ENCODE measurements at places on chromosomes 4 and X.

GRCh38 chr4:36310793-36311192 is 29.4 kb downstream of the DTHD1 start:
- DNase-seq = no peak

DNA sequence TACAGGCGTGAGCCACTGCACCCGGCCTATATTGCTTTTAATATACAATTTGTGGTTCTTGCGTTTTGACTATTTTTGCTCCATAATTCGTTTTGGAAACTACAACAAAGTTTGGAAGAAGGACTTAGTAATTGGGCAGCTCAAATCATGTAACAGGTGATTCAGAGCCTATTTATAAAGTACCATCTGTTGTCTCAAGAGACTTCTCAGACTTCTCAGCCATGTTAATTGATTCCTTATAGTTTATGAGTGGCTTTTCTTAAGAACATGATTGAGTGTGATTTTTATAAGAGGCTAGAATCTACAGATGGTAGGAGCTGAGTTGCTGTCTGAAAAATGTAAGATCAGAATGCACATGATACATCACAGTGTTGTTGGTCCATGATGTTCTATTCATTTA is 240.2 kb downstream of the ADGRL3 start:
- no peak for DNase-seq

- DNase-seq = no peak
These were observed 4.0 kb upstream of the CBLL2 start for GRCh38 chrX:22268706-22269105.

DNA sequence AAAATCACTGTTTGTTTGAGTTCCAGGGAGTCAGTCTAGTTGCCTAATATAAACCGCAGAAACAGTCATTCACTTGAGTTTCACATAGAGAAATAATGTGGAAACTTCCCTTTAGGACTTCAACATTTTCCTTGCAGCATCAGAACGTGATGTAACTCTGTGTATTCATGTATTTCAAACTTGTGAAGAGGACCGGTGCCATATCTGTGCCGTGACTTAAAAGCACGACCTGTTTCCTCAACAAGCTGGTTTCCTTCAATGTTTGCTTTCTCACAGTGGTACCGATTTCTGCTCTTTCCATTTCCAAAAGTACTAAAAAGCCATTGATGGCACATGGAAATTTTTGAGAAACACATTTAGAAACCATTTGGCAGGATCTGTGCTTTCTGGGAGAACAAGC is 166.6 kb upstream of the RAPGEF2 start:
- DNase-seq = no peak

GRCh38 chr4:141340458-141340857 is 119.8 kb downstream of the ZNF330 start:
- DNase-seq = no peak

DNA sequence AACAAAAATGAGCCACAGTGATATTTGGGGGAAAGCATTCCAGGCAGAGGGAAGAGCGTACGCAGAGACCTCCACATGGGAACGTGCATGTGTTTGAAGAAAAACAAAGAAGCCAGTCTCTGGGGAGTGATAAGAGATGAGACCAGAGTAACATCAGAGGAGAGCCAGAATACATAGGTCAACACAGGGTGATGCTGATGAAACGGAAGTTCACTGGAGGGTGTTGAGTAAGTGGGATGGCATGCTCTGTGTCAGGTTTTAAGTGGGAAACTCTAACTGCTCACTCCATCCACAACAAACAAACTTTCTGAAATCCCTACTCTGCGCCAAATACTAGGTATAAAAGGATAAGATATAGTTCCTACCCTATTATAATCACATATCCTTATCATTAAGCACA is 110.0 kb downstream of the ARHGAP6 start:
- no peak for DNase-seq

DNA sequence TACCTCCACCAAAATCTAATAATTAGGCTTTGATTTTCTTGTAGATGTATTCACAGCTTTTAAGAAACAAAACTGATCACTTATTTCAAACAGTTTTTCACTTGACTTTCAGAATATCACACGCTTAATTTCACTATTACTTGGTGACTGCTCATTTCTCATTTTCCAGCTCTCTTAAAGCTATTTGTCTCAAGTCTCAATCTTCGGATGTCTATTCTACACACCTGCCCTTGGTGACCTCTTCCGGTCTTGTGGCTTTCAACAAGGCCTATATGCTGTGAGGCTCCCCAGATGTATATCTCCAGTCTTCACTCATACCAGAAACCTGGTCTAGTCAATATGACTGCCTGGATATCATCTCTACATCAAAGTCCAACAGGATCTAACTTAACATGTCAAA is 34.9 kb upstream of the ANXA10 start:
- no peak for DNase-seq

- no peak for DNase-seq
These were observed 108.3 kb upstream of the TEX13A start for GRCh38 chrX:105328773-105329172.

DNA sequence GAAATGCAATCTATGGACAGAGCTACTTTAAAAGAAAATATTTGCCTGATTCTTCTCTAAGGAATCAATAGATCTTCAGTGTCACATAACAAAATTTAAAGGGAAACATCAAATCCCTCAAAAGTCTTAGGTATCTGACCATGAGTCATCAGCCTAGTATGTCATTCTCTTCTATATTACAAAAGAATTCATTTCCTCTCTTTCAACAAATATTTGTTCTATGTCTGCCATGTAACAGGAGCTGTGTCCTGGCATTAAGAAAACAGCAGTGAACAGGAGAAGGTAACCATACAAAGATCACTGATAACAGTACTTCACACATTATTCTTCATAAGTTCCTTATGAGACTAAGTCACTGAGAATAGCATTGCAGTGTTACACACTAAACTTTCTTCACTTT is 243.6 kb upstream of the DKK2 start:
- no peak for DNase-seq

GRCh38 chrX:104166735-104167436 is 633 bp downstream of the FAM199X start:
- no peak for DNase-seq

GRCh38 chrX:110803506-110803905 is 7.9 kb upstream of the CHRDL1 start:
- no peak for DNase-seq

GRCh38 chrX:45515262-45516215 is 314.9 kb upstream of the DIPK2B start:
- no peak for DNase-seq

DNA sequence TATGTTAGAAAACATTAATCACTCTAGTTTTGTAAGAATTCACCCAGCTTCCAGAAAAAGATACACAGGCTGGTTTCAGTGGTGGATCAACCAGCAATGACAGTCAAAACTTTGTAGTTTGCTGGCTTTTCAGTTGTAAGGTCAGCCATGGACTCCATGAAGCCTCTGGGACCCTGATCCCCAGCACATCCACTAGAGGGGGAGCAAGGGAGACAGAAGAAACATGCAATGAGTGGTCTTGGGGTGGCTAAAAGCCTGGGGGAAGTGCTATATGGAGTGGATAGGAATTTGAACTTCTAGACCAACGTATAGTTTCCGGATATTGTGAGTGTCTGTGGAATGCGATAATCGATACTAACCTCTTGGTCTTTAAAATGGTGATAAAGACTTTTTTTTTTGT is 72.7 kb downstream of the AFF2 start:
- no peak for DNase-seq

GRCh38 chr4:56215141-56215783 is 172.0 kb downstream of the AASDH start:
- no peak for DNase-seq

- no peak for DNase-seq
These were observed 856.0 kb downstream of the TRAM1L1 start for GRCh38 chr4:116229420-116229819.

- no peak for DNase-seq
These were observed 42.4 kb downstream of the FNIP2 start for GRCh38 chr4:158811216-158811540.

DNA sequence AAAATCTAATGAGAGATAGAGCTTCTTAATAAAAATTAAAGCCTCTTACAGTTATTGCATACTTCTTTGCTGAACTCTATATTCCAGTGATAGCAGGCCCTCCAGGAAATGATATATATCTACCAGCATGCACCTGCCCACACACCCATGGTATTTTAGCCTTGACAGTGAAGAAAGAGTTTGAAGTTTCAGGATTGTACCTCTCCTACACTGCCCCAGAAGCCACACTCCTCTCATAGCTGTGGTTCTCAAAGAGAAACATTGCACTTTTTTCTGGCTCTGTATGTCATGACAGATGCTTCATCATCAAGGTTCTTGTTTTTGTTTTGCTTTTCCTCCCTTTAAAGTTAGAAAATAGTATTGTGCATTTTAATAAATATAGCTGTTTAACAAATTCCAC is 34.0 kb downstream of the INPP4B start:
- no peak for DNase-seq

DNA sequence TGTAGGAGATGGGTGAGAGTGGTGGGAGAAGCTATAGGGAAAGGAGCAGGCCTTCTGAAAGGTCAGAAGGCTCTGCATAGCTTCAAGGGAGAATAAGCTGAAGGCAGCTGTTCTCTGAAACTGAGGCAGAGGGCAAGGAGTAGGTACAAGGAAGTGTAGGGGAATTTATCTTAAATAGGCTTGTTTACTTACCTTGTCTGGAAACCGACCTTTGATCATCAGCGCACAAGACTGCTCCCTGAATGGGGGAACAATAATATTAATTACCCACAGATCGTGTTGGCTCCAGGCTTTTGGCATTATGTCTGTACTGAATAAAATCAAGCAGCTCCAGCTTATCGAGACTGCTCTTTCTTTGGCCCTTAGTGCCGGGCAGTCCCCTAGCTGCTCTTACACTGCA is 175.5 kb upstream of the MAGEB16 start:
- no peak for DNase-seq

DNA sequence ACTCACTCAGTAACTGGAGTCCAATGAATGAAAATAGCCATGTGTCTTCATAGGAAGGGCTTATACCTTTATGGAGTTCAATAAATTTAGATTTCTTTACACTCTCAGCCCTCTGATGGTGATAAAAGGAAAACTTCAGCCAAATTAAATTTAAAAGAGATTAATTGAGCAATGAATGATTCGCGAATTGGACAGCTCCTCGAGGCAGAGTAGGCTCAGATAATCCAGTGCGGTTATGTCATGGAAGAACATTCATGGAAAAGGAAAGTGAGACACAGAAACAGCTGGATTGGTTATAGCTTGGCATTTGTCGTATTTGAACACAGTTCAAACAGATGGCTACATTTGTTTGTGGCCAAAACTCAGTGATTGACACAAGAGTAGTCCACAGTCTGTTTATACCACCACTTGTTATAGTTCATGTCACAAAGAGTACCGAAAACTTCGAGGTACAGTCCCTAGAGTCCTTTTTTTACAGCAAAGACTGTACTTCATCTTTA is 54.6 kb upstream of the TACR3 start:
- DNase-seq = no peak

- no peak for DNase-seq
These were observed 50.3 kb downstream of the EFNB1 start for GRCh38 chrX:68878977-68879645.

DNA sequence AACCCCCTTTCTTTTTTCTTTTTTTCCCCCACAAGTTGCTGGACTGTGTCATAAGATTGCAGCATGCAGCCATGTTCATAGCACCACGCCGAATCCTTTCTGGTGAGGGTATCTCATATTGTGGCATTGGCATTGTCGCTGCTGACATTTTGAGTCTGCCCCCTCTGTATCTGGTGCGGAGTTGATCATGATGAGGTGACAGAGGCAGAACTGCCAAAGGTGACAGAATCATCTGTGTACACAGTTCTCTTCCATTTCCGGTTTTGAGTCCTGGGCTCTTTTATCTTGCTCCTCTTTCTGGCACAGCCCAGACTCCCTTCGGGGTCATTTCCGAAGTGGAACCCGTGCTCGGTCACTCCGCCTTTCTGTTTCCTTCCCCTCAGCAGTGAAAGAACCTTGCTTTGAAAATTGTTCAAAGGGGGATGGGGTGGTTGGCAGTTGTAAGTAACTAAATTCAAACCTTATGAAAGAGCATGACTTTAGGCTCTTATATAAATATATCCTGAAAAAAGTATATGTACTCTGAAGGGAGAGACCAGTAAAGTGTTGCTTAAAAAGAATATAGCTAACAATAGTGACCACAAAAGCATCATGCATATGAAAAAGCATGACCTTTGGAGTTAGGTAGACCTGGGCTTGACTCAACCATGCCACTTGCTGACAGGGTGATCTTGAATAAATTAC is 55.0 kb upstream of the BMP2K start:
- peak; percentile 39 for DNase-seq

GRCh38 chr4:18404642-18405041 is 383.1 kb upstream of the LCORL start:
- no peak for DNase-seq

DNA sequence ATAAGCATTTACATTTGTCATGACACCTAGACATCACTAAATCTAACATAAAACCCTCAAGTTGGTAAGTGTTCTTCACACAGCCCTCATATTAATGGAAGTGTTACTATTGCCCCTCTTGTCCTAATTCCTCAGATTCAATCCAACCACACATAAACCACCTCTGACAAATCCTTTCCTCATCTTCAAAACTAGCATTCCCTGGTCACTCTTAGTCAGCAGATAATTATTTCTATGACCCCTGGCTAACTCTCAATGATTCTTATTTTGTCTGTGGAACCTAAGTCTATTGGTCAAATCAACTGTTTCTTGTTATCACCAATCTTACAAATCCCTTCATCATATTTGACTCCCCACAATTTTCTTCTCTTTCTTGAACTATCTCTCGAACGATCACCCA is 168.6 kb downstream of the PPP3CA start:
- no peak for DNase-seq

DNA sequence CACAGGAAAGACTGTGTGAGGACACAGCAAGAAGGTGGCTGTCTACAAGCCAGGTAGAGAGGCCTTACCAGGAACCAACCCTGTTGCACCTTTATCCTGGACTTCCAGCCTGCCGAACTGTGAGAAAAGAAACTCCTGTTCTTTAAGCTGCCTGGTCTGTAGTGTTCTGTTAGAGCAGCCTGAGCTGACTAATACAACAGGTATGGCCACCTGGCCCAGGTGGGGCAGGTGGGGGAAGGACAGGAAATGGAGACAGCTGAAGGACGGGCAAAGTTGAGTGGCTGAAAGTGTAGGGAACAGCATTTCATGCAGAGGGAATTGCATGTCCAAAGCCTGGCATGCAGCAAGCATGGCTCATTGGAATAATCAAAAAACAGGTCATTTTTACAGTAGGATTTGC is 35.1 kb downstream of the CYTL1 start:
- DNase-seq = no peak

DNA sequence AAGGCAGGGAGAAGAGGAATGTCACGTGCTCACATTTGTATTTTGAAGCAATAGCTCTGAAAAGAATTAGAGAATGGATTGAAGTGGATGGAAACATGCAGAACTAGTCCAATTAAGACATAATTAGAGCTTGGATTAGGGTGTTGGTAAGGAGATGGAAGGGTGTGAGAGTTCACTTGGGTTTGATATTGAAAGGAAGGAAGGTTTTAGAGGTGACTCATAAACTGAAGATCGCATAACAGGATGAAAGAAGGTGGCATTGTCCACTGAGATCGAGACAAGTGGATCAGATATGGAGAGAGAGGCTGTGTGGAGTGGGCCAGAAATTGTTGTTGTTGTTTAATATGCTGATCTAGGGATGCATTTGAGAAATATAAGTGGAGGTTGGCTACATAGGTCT is 244.0 kb upstream of the SMIM31 start:
- DNase-seq = no peak
